Omental fat pad (tissue), 4 donors: ENCODE measurements at places on chromosomes 6 and 20. TPM values are rescaled to one million over a fixed set of nuclear protein-coding genes. Genes with fewer than 3 reads are reported as not detected.

C20orf141 gene
- 1.2 TPM for total RNA-seq

CLVS2 gene
- not detected for total RNA-seq

GJA10 gene
- total RNA-seq = not detected

RSPH9 gene
- total RNA-seq = not detected

TRIM40 gene
- total RNA-seq = not detected

SPATA25 gene
- total RNA-seq = 3.3 TPM

SAPCD1 gene
- total RNA-seq = not detected

TAGAP gene
- total RNA-seq = 4.2 TPM

AIG1 gene
- total RNA-seq = 21.4 TPM

PKHD1 gene
- total RNA-seq = not detected

OLIG3 gene
- total RNA-seq = not detected

OR2W1 gene
- total RNA-seq = not detected

BIRC7 gene
- total RNA-seq = not detected

KIF25 gene
- not detected for total RNA-seq

ARMH2 gene
- not detected for total RNA-seq

HRH3 gene
- total RNA-seq = not detected

CDH22 gene
- total RNA-seq = 0.46 TPM

HFE gene
- 7.7 TPM for total RNA-seq

LINC00237 gene
- total RNA-seq = not detected

RNF182 gene
- 1.9 TPM for total RNA-seq

SFTA2 gene
- total RNA-seq = not detected

TP53INP2 gene
- 12.8 TPM for total RNA-seq

FOXP4 gene
- 4.5 TPM for total RNA-seq

TNXB gene
- total RNA-seq = 311 TPM

ZNF217 gene
- total RNA-seq = 48.8 TPM

TBPL1 gene
- 10.1 TPM for total RNA-seq

TREML1 gene
- not detected for total RNA-seq

PTCRA gene
- not detected for total RNA-seq
